ENCODE measurements at places on chromosomes 4 and X.
A peak's percentile ranks its signal among the peaks of the same experiment; 100 is the strongest.

- no peak for DNase-seq
Measured at GRCh38 chrX:130176354-130176776, 4.6 kb downstream of the RAB33A start.

GRCh38 chr4:151324124-151324751, 1.2 kb downstream of the SH3D19 start:
- no peak for DNase-seq

DNA sequence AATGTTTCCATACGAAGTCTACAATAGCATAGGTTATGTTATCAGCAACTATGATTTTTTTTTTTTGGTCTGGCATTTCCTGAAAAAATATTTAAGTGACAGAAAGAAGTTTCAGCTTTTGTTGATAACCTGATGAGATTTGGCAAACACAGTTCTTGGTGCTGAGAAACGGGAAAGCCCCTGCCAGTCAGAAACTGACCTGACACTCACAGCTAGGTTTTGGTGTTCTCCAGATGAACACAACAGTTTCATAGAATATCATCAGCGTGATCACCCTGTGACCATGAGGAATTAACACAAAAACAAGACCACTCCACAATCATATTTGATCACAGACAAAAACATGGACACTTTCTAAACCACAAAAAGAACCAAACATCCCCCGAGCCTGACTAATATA, 152.5 kb upstream of the DCAF8L1 start:
- no peak for DNase-seq

GRCh38 chr4:2341911-2342652, 76.4 kb downstream of the ZFYVE28 start:
- DNase-seq, result no peak

DNA sequence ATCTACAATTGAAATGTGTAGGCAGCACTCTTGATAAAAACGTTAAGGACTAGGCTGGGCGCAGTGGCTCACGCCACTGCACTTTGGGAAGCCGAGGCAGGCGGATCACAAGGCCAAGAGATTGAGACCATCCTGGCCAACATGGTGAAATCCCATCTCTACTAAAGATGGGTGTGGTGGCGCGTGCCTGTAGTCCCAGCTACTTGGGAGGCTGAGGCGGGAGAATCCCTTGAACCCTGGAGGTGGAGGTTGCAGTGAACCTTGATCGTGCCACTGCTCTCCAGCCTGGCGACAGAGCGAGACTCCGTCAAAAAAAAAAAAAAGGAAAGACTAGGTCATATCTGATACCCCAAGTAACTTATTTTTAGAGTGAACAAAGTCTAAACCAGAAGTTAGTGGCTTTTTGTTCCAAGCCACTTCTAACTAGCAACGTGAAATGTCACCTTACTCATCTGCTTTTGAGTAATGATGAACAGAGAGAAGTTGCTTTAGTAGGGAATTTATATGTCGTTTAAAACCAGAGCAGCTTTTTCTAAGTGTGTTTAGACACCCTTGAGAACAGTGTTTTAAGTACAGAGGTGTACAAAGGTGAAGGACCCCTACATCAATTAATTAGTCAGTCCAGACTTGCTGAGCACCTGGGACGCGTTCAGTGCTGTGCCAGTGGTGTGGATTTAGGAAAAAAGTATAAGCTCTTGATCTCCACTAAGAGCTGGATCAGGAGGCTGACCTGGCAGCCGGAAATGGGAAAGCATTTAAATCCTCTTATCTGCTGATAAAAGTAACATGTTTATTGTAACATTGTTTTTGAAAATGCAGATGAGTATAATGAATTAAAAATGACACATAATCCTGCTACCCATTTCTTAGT, 23.5 kb downstream of the SPRY1 start:
- DNase-seq, result no peak

GRCh38 chrX:46716796-46717195, 42.1 kb downstream of the SLC9A7 start:
- no peak for DNase-seq

DNA sequence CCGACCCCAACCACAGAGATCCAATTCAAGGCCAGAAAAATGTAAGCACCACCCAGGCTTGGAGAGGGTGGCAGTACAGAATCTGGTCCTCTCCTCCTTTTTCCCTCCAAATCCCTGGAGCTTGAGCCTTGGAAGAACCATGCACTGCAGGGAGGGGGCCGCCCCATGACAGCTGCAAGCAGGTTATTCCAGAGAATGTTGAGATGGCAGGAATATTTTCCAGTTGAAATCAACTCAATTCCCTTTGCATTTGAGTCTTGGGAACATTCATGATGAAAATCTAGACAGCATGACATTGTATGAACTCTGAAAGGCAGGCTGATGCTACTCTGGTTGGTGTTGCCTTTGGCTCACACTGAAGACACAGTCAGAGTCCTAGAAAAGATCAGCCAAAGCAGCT, 386.6 kb upstream of the FGF16 start:
- DNase-seq, result no peak

- DNase-seq, result no peak
Measured at GRCh38 chr4:36187723-36188333, 56.5 kb downstream of the ARAP2 start.

GRCh38 chr4:38939165-38939564, 71.6 kb downstream of the FAM114A1 start:
- DNase-seq, result no peak

GRCh38 chr4:134089885-134090284, 111.7 kb downstream of the PABPC4L start:
- no peak for DNase-seq

GRCh38 chr4:27894951-27895350, 1034.3 kb downstream of the STIM2 start:
- DNase-seq, result no peak

GRCh38 chrX:141904262-141904661, 568 bp downstream of the MAGEC1 start:
- DNase-seq, result peak; percentile 1

- no peak for DNase-seq
Measured at GRCh38 chr4:26583538-26583864, 383 bp upstream of the TBC1D19 start.

GRCh38 chrX:108088511-108088910, 2.8 kb downstream of the PSMD10 start:
- no peak for DNase-seq

DNA sequence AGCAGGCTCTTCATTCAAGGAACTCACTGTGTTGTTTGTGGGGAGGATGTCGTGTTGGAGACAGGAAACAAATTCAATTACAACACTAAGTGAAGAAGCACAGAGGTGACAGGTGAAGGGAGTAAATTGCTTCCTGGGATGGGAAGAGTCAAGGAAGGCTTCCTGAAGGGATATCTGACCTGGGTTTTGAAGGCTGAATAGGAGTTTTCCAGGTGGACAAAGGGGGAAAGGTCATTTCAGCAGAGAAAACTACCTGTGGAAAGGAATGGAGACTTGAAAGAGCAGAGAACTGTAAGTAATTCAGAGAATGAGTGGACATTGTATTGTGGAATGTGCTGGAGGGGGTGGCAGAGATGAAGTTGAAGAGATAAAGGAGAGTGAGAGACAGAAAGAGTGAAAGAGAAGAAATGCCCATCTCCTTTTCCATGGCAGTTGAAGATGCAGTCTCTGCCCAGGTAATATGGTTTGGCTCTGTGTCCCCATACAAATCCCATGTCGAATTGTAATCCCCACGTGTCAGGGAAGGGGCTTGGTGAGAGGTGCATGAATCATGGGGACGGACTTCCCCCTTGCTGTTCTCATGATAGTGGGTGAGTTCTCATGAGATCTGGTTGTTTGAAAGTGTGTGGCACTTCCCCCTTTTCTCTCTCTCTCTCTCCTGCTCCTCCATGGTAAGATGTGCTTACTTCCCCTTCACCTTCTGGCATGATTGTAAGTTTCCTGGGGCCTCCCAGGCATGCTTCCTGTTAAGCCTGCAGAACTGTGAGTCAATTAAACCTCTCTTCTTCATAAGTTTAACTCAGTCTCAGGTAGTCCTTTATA, 205.7 kb upstream of the BCOR start:
- no peak for DNase-seq

DNA sequence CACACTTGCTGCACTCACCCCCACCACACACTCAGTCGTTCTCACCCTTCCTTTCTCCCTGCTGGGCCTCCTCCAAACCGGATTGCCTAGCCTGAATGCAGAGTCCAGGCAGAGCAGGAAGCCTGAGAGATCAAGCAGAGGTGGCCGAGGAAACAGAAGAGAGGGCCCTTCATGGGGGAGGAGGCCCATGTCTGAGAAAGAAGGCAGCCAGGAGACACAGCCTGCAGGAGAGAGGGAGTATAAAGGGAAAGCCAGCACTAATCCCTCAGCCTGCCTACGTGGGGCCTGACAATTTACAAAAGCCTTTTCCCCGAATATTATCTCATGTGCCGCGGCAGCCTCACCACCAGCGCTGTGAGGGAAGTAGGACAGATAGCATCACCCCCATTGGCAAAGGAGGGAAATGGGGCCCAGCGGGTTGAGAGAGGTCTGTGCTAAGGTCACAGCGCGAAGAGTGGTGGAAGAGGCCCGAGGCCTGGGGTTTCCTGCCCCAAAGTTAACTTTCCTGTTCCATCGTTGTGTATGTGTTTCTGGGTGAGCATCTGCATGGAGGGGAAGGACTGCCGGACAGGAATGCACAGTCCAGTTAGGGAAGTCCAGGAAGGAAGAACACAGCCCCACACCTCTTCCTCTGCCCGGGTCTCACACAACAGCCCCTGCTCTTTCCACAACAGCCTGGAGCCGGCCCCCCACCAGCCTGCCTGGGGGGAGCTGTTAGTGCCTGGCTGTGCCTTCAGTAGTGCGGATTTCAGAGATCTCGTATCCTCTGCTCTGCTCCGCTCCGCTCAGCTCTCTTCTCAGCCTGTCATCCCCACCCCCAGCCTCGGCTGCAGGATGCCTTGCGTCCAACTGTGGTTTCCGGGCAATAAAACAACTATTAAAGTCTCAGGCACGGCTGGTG, 50.9 kb upstream of the BCOR start:
- no peak for DNase-seq

DNA sequence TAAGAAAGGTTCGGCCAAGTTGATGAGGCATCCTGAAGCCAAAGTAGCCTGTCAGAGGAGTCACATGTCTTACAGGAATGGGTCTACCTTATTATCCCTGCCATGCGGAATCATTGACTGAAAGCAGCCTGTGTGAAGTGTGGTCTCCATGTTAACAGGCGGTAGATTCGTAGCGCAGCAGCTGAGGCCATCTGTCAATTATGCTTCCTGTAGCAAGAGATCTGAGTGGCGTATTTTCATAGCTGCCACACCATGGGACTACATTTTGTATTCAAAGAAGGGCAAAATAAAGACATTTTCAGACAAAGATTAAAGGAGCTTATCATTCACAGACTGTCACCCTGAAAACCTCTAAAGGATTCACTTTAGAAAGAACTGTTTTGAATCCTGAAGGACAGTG, 11.2 kb upstream of the MED14 start:
- DNase-seq, result no peak

DNA sequence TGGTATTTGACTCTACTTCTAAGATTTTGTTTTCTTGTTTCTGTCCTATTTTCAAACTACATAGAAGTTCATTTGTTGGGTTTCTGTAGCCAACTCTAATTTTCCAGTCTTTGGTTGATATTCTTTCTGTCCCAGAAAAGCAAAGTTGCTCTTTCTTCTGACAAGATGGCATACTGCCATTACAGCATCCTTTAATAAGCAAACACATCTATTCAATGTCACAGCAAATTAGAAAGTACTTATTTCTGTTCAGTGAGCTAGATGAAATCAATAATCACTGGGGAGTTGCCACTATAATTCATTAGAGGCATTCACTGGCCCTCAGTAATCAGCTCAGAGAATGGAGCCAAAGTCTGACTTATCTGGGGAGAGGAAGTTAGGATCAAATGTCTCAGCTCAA, 1258.0 kb upstream of the IGFBP7 start:
- no peak for DNase-seq

GRCh38 chrX:17566740-17567139, 170.6 kb upstream of the SCML1 start:
- no peak for DNase-seq

DNA sequence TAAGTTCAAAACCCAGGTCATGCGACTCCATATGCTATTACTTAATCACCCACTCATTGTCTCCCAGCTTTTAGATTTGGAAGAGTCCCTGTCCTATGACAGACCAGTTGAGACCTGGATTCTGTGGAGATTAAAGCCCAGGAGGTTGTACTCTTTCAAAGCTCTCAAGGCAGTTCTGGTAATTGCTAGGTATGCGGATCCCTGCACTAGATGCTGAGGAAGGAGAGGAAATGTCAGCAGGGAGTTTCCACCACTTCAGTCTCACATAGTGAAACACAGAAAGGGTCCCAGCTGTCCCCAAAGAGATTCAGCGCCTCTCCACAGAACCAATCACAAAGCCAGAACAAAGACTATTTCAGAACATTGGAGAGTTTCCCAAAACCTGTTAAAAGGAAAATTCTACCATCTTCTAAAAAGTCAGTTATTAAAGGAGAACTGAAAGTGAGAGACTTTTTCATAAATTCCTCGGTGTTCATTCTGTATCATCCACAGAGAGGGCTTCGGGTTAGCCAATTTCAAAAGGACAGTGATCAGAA, 53.4 kb downstream of the IRF2 start:
- no peak for DNase-seq

- DNase-seq, result no peak
Measured at GRCh38 chr4:47612116-47613023, 127.3 kb downstream of the ATP10D start.

- DNase-seq, result no peak
Measured at GRCh38 chr4:15150631-15151030, 148.3 kb downstream of the CPEB2 start.

GRCh38 chr4:55033296-55033695, 92.1 kb downstream of the KDR start:
- no peak for DNase-seq

- DNase-seq, result no peak
Measured at GRCh38 chr4:167943872-167944505, 148.3 kb upstream of the ANXA10 start.

GRCh38 chr4:174593701-174594100, 71.4 kb upstream of the HPGD start:
- DNase-seq, result no peak

DNA sequence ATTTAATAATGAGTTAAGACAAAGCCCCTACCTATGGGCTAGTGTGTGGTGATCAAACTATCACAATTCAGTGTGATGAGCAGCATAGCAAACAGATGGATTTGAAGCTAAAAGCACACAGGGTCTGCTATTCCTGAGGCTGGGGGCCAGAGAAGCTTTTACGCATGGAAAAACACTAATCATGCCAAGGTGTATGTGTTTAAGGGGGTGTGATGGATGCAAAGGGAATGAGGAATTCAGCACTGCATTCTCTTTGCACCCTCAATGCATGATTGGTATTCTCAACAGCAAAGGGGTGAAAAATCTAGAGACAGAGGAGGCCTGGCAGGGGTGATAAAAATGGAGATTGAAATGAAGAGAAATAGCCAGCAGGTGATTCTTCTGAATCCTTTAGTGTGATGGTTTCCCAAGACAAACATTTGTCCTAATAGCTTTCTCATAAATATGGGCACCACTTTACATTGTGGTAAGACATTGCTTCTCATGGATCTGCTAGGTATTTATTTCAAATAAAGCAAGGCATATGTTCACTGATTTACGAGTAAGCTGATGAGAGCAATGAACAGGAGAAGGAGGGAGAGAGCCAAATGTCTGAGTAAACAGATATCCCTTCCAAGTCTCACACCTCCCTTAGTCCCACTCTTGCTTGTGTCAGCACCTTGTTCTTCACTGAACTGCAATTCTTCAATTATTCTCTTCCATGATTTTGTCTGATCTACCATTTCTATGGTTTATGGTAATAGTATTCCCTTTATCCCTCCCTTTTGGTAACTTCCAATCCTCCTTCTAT, 15.7 kb downstream of the C1QTNF7 start:
- no peak for DNase-seq

GRCh38 chr4:161604516-161605300, 559.1 kb downstream of the FSTL5 start:
- DNase-seq, result no peak
